ENCODE measurements at places on chromosomes 1 and 21.
A peak's percentile ranks its signal among the peaks of the same experiment; 100 is the strongest.

GRCh38 chr1:236400061-236400603 is 6.0 kb downstream of the EDARADD start:
- no peak for DNase-seq

- no peak for DNase-seq
Measured at GRCh38 chr1:208835097-208835463, 590.9 kb upstream of the PLXNA2 start.

DNA sequence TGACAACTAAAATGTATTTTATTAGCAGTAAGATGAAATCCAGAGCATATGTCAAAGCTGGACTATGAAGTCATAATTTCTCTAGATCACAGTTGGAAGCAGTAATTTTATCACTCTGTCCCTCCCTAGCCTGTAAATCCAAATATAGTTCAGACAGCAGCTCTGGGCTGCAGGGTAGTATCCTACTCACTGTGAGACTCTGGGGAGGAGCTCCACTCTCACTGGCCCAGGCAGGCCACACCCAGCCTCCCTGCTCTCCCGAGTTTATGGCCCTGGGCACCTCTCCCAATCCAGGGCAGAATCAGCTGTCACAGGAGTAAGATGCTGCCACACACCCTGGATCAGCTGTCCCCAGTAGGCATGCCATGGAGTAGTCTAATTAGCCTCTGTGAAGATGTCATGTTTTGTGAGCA is 131.1 kb downstream of the HLCS start:
- DNase-seq = no peak

- no peak for DNase-seq
Measured at GRCh38 chr1:167689567-167689920, 32.2 kb upstream of the MPZL1 start.

DNA sequence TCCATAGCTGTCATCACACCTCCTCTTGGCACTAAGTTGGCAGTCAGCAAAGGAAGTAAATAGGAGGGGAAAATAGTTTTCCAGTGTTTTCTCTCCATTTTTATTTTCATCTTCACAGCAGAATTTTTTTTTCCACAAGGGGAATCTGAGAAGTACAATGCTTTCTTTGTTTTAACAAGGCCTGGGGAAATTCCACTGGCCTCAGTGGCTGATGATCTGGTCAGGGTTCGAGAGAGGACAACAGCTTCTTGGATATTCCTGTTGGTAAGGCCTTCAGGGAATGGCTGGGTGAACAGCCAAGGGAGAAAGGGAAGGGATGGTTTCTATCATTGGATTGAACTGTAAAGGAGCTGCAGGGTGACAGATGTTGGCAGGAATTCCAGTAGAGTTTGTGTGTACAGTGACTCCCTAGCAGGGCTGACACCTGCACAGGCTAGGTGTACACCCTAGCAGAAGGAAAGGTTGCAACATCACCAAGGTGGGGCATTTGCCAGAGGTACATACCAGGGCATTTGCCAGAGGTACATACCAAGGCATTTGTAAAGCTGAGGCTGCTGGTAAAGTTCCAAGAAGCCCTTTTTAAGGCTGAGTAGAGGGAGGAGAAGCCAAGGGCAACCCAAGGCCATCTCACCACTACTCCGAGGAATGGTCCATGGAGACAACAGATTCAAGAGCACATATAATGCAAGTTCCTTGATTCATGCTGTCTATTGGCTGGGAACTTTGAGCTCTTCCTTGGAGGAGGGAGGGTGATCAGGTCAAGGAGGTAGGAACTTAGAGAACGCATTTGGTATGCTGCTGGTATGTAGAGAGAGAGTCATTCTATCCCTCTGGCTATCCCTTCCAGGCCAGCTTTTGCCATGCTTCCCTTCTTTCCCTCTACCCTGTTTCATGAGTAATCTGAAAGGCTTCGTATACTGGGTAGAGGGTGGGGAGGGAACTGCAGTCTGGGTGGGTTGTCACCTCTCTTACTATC is 3.1 kb downstream of the GJA5 start:
- DNase-seq = no peak

GRCh38 chr1:80217377-80217986 is 1211.0 kb upstream of the ADGRL4 start:
- no peak for DNase-seq

- DNase-seq = no peak
Measured at GRCh38 chr21:26512664-26513063, 60.4 kb downstream of the CYYR1 start.

DNA sequence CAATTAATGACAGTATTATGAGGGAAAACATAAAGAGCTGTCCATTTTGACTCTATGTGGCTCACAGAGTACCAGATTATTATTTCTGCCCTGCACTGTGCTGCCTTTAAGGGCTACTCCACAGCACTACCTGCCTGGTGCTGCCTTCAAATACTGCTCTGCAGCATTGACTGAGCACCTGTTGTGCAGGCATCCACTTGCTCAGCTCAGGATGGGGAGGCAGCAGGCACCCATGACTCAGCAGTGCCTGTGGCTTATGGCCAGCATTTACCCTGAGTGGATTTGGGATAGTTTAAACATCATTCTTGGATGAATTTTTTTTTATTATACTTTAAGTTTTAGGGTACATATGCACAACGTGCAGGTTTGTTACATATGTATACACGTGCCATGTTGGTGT is 953 bp upstream of the KPRP start:
- DNase-seq = no peak

- no peak for DNase-seq
Measured at GRCh38 chr1:24100945-24101737, 10.8 kb downstream of the MYOM3 start.

GRCh38 chr1:217274416-217274815 is 356.5 kb downstream of the GPATCH2 start:
- no peak for DNase-seq

DNA sequence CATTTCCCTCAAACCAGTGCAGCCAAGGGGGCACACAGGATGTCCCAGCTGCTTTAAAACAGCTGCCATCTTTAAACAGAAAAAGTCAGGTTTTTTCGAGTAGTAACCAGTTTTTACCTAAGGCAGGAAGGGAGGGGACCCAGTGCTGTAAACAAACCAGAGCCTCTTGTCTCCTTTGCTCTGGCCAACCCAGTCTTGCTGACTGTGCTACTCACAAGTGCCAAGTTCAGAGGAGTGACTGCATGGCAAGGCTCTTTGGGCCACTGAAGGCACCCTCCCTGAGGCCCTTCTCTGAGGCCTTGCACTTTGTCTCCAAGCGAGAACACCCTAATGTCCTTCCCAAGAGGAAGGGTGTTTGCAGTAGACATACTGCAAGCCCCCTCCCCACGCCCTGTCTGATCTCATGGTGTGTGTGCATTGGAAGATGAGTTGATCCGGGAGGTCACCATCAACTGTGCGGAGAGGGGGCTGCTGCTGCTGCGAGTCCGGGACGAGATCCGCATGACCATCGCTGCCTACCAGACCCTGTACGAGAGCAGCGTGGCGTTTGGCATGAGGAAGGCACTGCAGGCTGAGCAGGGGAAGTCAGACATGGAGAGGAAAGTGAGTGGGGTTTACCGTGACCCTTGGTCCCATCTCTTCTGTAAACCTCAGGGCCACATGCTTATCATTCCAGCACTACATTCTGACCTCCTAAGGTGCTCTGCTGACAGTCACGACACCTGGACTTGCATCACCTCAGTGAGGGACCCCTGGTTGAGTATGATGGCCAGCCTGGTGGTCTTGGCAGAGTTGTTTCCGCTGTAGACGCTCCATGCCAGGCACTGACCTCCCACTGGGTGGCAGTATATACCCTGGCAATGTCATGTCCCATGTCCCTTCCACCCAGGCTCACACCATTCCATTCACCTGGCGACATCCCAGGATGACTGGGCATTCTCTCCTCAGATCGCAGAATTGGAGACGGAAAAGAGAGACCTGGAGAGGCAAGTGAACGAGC is 4.7 kb downstream of the DNALI1 start:
- peak; percentile 51 for DNase-seq

GRCh38 chr1:188140958-188141357 is 1312.2 kb downstream of the PLA2G4A start:
- DNase-seq = no peak

Data from activated CD4-positive, alpha-beta T cell treated with anti-CD3 and anti-CD28 coated beads, Interleukin-2, Interleukin-6, amounts not matched to agents 100 ng/mL and 50 ng/mL, durations not matched to agents 16 hours and 8 hours (primary cell).